T47D (cell line): ENCODE measurements at places on chromosomes 1 and 21.

- DNase-seq: no peak
These were observed 11.6 kb downstream of the TRAF5 start for GRCh38 chr1:211338224-211338620.

- no peak for DNase-seq
These were observed 100.0 kb upstream of the SLC44A3 start for GRCh38 chr1:94719926-94720793.

DNA sequence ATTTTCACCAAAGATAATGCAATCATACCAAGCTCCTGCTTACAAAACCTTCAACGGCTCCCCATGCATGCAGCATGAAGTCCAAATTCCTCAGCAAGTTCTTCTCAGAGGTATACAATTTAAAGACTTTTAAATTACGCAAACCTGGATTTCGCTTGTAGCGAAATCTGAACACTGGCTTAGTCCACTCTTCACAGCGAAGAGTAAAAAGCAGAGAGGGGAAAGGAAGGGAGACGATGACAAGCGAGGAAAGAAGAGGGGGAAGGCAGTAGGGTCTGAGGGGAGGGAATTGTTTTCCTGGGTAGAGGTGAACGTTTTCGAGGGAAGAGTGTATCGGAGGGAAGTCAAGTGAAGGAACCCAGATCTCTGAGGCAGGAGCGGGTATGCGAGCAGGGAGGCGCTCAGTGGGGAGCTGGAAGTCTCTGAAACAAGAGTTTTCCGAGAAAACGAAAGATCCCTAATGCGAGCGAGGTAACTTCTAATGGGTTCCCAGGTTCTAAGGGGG is 790 bp downstream of the TESK2 start:
- no peak for DNase-seq

DNA sequence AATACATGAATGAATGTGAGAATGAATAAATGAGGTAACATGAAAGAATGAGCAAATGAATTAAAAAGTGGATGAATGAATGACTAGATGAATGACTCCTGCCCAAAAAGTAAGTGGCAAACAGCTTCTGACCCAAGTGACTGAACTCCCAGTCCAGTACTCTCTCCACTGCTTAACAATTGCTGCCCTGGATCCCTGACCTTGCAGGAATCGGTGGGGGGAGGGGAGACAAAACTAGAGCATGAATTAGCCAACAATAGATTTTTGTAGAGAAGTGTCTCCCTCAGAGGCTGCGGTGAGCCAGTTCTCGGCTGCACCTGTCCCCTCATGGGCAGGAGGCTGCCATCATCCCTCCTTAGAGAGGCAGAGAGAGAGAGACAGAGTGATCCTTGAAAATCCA is 5.9 kb upstream of the GRIK3 start:
- no peak for DNase-seq

DNA sequence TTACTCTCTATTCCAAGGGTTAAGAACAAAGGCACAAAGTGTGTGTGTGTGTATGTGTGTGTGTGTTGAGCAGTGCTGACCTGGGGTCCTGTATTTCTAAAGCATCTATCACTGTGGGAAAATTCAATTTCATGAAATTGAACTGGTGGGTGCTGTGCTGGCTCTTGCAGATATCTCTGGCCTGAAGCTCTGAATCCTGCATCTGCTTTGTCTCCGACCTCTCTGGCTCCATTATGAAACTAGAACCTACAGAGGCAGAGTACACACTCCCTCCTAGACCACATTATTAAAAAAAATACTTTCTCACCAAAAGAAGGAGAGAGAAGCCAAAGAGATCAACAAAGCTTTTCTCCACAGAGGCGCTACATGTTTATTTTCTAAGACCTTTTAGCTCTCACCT is 88.4 kb upstream of the PDE4B start:
- no peak for DNase-seq
